Stimulated activated CD8-positive, alpha-beta memory T cell treated with anti-CD3 and anti-CD28 coated beads, Interleukin-4, amount 100 ng/mL, for 4 hours (primary cell): ENCODE measurements at places on chromosomes 7 and 10.

DNA sequence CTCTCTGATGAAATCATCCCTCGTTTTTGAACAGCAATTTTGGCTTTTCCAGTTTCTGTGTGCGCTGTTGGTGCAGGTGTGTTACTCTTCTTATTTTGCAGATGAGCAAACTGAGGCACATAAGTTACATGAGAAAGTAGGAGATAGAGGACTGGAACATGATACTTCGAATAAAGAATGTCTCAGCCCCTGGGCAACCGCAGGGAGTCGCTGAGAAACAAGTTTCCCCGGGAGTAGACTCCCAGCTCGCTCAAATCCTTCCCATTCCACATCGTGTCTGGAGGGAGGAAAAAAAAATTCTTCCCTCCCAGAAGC is 18.0 kb downstream of the MXI1 start:
- no peak for DNase-seq

- no peak for DNase-seq
These were observed 30.6 kb upstream of the WDFY4 start for GRCh38 chr10:48653944-48654698.

- DNase-seq, result no peak
These were observed 466.6 kb upstream of the IGFBP3 start for GRCh38 chr7:46387646-46388045.

DNA sequence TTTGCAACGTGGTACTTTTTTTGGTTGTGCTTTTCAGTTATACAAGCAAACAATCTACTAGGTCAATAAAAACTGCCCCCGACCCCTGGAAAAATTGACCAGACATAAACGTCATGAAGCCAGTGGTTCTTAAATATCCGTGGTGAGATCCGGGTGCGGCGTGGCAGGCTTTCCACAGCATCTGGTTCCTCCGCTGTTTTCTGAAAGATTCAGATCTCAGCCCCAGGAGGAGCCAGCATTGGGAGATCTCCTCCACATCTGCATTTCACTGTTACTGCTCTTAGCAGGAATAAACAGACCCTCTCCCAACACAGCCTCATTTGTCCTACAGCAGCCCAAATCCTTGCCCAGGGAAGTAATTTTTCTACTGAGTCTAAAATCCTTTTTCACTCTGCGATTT is 664.3 kb upstream of the FOXK1 start:
- DNase-seq, result no peak
